Epithelial cell of alveolus of lung (primary cell): ENCODE measurements at places on chromosomes 4 and X. TPM values are rescaled to one million over a fixed set of nuclear protein-coding genes. Genes with fewer than 3 reads are reported as not detected.

Gene F8A3
- total RNA-seq, result 2.2 TPM in 1 of 2 replicates, not detected in the other

Gene ANKRD50
- 14.4 and 25.3 TPM in 2 replicates for total RNA-seq

Gene LSM6
- 21.6 and 26.5 TPM in 2 replicates for total RNA-seq

Gene ACSL1
- total RNA-seq, result 12.4 and 24.6 TPM in 2 replicates

Gene PRRG3
- total RNA-seq, result not detected in 2 replicates

Gene UGT2B11
- not detected in 2 replicates for total RNA-seq

Gene ZFP42
- 0.32 and 1.0 TPM in 2 replicates for total RNA-seq

Gene SORCS2
- 0.52 and 6.8 TPM in 2 replicates for total RNA-seq

Gene FOXP3
- total RNA-seq, result 0.39 TPM in 1 of 2 replicates, not detected in the other

Gene PAGE4
- total RNA-seq, result not detected in 2 replicates

Gene NPY2R
- total RNA-seq, result not detected in 2 replicates

Gene CXCL10
- 3.4 TPM in 1 of 2 replicates, not detected in the other for total RNA-seq

Gene YY2
- 0.65 and 4.1 TPM in 2 replicates for total RNA-seq

Gene SMIM10L2A
- 0.08 and 0.26 TPM in 2 replicates for total RNA-seq

Gene FAM184B
- total RNA-seq, result not detected in 2 replicates

Gene FAM47E
- total RNA-seq, result 2.1 TPM in 1 of 2 replicates, not detected in the other

Gene TLR2
- 0.08 and 3.2 TPM in 2 replicates for total RNA-seq
